ENCODE measurements at places on chromosomes 5 and 9.

GRCh38 chr9:87567001-87567400 lies 69.3 kb downstream of the DAPK1 start:
- DNase-seq: no peak

DNA sequence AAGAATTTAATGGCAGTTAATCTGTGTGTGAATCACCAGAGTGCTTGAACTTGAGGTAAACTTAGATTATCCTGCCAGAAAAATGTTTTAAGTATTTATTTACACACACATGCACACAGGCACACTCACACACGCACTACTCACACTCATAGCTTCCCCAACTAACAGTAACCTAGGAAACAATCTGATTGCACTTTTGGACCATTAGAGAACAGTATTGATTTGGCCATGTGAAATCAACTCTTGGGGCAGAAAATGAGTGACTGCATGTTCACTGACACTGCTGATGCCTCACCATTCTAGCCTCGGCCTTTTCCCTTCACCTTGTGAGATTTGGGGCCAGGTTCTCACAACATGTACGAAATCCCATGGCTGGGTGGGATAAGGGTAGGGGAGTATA lies 64.1 kb downstream of the SLC1A3 start:
- no peak for DNase-seq

DNA sequence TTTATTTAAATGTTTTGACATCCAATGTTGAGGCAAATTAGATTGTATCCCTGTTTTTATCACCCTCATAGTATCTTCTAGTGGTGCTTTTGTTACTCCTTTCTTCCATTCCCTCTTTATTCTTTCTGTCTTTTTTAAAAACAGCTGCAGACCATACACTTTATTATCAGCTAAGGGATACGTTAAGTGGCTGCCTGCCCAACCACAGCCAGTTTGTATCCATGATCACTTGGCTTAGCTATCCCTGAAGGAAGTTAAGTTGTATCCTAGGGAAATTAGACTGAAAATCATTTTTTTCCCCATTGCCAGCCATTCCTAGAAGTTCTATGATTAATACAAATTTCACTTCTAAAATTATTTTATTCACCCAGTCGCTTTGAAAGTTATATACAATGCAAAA lies 1032.7 kb downstream of the NR2F1-AS1 start:
- DNase-seq: no peak

- no peak for DNase-seq
Measured at GRCh38 chr9:20732118-20732517, 48.1 kb downstream of the FOCAD start.

DNA sequence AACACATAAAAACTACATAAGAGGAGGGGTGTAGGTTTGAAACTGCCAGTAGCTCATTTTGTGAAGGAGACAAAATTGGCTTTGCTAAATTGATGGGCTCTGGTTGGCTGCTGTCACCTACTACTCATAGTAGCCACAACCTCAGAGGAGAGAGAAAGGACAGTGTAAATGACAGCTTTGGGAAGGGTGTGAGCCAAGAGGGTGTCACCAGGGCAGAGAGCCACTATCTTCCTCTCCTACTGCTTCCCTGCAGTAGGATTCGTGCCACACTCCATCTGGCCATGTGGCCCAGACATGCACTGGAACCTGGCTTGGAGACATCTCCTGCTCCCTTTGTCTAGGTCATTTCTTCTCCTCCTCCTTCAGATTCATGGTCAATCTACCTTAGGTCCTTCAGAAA lies 455.9 kb downstream of the ENC1 start:
- no peak for DNase-seq

Measured in AG04450 (cell line).